HFF-Myc (cell line): ENCODE measurements at places on chromosomes 4 and X.

- DNase-seq, result peak; percentile 82
Observed at GRCh38 chr4:153748378-153748777, 11.4 kb downstream of the RNF175 start.

GRCh38 chr4:14452001-14452400 is 550.3 kb upstream of the CPEB2 start:
- DNase-seq, result no peak

DNA sequence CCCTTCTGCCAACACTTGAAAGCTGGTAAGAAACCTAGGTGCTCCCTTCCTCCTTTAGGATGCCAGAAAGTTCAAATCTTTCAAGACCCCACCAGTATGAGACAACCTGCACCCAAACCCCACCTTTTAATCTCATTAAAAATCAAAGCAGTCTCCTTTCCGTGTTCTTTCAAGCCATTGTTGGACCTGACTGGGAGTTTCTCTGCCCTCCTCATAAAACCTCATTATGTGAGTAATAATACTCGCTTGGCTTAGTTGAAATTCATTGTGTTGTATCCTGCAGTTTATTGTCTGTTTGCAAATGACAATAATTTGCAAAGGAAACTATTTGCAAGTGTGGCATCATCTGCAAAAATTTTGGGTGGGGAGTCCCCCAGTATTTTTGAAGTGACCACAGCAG is 133.2 kb upstream of the VEGFC start:
- DNase-seq, result no peak

DNA sequence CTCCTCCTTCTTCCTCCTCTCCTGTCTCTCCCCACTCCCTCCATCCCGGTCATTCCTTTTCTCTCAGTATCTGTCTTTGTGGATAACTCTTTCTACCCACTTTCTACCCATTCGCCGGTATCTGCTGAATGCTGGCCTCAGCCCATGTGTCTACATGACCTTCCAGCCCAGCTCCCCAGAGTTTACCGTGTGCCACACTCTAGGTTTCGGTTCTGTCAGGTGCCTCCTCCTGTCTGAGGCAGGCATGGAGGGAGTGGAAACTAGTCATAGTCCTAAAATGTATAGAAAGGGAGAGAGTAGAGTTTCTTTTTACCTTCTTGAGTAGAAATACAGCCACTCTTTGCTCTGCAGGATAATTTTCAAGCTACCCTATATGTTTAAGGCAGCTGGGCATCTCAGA is 33.5 kb upstream of the SCRG1 start:
- DNase-seq, result no peak

- DNase-seq, result no peak
Observed at GRCh38 chr4:182640491-182640890, 276.7 kb downstream of the DCTD start.

DNA sequence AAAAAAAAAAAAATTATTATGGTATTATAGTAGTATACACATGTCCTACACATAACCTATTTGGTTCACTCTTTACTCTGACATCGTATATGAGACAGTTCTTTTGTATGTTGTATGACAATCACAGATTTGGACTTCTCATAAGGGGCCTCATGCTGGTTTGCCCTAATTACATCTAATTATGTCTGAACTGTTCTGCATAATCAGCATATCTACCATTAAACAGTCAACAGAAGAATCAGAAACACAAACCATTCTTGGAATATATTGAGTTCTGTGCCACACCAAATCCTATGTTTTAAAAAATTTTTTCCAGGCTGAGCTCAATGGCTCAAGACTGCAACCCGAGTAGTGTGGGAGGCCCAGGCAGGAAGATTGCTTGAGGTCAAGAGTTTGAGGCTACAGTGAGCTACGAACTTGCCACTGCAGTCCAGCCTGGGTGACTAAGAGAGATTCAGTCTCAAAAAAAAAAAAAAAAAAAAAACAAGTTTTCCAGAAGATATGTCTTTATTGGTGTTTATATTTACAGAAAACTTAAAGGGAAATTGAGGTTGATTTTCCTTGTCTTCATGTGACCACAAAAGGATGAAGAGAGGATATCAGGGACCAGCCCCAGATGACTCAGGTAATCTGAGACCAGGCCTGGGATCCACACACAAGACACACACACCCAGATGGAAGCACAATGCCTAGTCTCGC is 22.2 kb downstream of the TRIM61 start:
- DNase-seq, result no peak

DNA sequence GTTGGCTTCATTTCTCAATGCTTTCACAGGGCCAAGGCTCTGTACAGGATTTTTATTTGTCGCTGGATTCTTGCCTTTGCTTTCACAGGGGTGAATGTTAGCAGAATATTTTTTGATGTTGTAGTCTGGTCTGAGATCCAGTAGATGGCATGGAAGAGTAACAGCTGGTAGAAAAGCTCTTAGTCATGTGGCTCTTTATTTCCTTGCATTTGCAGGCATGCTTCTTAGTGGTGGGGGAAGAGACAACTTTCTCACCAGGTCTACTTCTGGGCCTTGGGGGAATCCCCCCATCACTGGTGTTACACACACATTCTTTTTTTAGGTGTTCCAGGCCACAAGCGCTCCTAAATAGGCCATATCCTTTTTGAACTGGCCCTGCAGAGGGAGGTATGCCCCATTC is 58.2 kb upstream of the DKK2 start:
- peak; percentile 20 for DNase-seq

- no peak for DNase-seq
Observed at GRCh38 chrX:53089925-53090324, 4.0 kb upstream of the KANTR start.

DNA sequence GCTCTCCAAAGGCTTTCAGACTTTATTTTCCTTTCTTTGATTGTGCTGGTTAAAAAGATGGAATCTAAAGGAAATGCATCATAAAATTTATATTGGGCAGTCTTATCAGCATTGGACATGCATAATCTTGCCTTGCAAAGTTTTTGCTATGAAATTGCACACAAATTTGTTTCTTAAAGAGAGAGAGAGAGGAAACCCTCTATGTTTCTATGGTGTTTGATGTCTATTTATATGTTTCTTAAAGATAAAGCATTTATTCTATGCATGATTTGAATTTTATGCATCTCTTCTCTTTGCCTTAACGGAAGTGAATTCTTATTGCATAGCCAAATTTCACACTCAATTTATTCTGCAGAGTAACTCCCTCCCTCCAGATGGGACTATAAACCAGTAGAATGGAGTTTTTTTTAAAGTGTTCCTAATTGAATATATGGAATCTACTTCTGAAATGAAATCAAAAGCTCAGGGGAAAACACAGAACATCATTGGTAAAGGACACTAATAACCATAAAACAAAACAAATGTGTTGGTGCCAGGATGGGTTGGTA is 83.5 kb upstream of the PPARGC1A start:
- DNase-seq, result no peak

GRCh38 chr4:2652415-2653160 is 103.5 kb downstream of the TNIP2 start:
- DNase-seq, result no peak

DNA sequence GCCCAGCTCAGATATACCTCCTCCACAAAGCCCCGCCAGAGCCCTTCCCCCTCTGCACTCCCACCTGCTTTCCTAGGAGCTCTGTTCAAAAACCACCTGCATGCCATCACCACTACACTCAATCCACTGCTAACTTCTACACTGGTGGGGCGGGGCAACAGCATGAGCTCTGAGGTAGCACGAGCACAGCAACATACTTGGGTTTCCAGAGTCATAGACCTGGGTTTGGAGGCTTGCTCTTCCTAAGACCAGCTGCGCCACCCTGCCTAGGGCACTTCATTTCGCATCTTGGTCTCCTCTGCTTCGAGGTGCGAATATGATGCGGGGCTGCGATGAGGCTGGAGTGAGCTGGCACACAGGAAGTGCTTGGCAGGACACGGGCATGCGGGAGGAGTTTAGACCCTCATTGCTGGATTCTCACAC is 3.6 kb downstream of the SASH3 start:
- DNase-seq, result no peak

DNA sequence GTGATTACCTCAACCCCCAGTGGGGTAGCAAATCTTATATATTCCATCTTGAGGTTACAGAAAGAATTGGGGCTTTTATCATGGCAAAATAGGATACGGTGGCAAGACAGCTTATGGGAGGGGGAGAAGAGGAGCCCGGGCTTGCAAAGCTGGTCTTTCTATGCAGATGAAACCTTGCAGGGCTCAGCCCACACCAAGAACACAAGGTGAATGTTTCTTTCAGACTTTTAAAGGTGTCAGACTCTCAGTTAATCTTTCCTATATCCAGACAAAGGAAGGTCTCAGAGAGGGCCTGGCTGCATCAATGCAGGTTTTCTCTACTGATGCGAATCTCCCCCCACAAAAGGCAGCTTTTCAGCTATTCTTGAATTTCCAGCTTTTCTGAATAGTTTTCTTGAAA is 59.9 kb upstream of the WDR17 start:
- no peak for DNase-seq

DNA sequence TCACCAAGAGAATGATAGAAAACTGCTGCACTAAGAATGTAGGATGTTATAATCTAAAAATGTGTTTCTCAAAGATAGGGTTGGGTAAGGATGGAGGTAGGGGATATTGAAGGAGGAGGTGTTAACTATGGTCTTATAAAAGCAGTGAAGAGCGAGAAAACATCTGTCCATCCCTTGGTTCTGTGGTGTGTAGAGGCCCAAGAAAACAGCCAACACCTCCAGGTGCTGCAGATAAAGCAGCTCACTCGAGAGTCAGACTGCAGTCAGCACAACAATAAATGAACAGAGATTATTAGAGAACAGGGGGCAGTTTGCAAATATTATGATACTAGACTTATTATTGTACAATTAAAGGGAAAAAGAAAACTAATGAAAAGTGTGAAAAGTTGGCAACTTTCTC is 141.5 kb downstream of the CAMK2D start:
- DNase-seq, result no peak

GRCh38 chr4:18630218-18631110 is 608.9 kb upstream of the LCORL start:
- DNase-seq, result no peak

- peak; percentile 43 for DNase-seq
Observed at GRCh38 chr4:2220016-2220630, 21.8 kb downstream of the HAUS3 start.

DNA sequence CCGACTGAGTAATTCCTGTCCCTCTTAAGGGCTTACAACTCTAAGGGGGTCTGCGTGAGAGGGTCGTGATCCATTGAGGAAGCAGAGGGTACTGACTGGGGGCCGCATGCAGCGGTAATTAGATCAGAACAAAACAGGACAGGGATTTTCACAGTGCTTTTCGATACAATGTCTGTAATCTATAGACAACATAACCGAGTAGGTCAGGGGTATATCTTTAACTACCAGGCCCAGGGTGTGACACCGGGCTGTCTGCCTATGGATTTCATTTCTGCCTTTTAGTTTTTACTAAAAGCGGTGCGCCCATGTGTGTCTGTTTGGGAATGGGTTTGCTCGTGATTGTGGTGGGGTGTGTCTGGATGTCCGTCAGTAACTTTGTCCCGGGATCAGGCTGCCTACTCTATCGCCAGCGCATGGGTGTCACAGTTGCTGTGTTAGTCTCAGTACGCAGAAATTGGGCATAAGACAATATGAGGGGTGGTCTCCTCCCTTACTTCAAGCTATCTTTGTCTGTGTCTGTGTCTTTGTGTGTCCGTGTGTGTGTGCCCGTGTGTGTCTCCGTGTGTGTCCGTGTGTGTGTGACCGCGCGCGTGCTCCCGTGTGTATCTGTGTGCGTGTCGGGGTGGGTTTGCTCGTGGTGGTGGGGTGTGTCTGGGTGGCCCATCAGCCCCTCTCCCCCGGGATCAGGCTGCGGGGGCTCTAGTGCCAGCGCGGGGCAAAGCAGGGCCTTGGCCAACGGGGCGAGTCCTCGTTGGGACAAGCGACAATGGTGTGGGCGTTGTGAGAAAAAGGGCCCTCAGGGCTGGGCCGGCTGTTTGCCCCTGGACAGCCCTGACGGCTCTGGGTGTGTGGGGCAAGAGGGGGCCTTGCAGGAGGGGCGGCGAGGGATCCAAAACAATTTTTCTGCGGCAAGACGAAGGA is 10.4 kb downstream of the FRG2 start:
- DNase-seq, result no peak

- no peak for DNase-seq
Observed at GRCh38 chrX:111778591-111778990, 97.4 kb upstream of the TRPC5OS start.

GRCh38 chr4:42397635-42398170 is 415 bp downstream of the SHISA3 start:
- DNase-seq, result no peak

- no peak for DNase-seq
Observed at GRCh38 chr4:21041708-21042107, 341.4 kb downstream of the PACRGL start.
